Upper lobe of right lung (tissue), 1 donor: ENCODE measurements at places on chromosomes 4 and X.

GRCh38 chr4:88771883-88772450, 74.3 kb upstream of the NAP1L5 start:
- DNase-seq = no peak

GRCh38 chrX:83022020-83022419, 486.1 kb upstream of the POU3F4 start:
- no peak for DNase-seq

DNA sequence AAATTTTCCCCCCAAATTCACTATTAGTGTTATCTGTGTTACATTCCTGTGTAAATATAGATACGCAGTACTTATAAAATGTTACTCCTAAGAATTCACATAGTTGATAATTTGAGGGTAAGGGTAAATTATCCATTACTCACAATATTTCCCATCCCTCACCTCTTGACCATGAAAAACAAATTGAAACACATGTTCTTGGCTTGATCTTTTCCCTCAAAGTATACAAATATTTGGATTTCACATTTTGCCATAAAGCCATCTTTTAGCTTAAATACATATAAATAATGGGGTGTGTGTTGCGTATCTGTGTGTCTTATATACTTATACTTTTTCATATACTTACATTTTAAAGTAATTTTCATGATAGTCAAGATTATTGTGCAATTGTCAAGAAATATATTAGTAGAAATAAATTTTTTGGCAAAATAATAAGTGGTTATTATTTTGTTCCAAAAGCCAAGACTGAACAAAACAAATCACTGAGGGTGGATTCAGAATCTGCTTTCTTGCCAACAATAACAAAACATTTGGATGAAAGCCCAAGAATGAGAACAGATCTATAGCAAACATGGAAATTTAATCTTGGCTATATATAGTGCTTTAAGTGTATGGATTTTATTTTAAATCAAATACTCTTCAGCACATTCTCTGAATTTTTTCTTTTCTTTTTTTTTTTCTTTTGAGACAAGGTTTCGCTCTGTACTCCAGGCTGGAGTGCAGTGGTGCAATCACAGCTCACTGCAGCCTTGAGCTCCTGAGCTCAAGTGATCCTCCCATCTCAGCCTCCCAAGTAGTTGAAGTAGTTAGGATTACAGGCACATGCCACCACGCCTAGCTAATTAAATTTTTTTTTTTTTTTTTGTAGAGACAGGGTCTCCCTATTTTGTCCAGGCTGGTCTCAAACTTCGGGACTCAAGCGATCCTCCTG, 48.5 kb upstream of the PRSS48 start:
- DNase-seq = no peak

DNA sequence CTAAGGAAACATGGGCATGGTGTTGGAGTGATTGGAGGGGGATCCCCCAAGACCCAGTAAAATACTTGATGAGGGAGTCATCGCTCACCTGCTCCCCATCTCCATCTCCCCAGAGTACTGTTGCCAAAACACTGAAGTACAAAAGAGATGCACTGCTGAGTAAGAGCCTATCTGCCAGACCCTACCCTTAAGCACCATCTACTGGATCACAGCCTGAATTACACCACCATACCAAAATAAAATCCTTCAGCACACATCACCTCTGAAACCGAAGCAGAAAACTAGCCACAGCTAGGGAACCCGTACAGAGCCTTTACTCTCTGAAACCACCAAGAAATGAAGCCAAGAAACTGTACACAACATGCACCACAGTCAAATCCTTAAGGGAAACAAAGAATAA, 466.3 kb upstream of the ACTRT1 start:
- DNase-seq = no peak

DNA sequence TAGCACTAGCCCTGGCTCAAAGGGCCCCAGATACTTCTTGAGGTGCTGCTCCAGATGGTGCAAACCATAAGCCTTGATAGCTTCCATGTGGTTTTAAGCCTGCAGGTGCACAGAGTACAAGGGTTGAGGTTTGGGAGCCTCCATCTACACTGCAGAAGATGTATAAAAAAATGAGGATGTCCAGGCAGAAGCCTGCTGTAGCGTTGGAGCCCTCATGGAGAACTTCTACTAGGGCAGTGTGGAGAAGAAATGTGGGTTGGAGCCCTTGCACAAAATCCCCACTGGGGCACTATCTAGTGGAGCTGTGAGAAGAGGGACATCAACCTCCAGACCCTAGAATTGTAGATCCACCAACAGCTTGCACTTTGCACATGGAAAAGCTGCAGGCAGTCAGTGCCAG, 231.9 kb downstream of the CHIC2 start:
- DNase-seq = no peak

DNA sequence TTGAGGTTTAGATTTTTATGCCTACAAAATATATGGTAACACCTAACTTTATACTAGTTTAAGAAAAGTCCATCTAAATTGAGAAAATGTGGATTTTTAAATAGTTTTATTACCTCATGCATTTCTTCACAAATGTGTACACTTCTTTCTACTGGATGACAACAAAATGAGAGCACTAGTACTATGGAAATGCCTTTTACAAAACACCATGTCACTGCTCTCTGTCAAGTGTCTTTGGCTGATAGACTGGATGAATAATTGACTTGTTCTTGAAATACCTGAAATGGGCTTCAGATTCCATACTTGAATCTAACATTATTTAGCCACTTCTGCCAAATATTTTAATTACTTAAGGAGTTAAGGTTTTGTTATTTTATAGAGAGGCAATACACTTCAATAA, 49.5 kb downstream of the AMELX start:
- DNase-seq = no peak

DNA sequence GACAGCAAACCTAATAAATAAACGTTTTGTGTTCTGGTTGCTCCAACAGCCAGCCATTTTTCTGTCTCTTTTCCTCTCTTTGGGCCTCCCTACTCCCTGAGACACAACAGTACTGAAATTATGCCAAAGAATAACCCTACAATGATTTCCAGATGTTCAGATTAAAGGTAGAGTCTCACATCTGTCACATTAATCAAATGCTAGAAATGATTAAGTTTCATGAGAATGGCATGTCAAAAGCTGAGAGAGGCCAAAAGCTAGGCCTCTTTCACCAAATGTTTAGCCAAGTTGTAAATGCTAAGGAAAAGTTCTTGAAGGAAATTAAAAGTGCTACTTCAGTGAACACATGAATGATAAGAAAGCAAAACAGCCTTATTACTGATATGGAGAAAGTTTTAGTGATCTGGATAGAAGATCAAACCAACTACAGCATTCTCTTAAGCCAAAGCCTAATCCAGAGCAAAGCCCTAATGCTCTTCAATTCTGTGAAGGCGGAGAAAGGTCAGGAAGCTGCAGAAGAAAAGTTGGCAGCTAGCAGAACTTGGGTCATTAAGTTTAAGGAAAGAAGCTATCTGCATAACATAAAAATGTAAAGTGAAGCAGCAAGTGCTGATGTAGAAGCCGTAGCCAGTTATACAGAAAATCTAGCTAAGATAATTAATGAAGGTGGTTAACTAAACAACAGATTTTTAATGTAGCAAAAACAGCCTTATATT, 182.1 kb upstream of the NUDT6 start:
- DNase-seq = no peak

DNA sequence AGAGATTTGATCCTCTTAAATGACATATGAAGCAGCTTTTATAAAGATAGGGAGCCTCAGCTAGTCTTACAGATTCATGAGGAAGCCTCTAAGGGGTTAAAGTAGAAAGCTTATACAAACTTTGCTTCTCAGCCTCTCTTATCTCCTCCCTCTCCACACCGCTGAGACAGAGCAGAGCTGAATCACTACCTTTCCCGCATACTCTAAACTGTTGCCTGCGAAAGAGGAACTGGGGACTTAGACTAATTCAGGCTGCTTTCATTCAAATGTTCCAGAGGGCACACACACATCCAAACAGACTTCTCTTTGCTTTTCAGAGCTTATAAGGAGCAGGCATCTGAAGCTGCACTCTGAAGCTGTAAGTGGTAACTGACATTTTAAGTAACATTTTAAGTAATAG, at the start of gene SERTM2:
Gene SERTM2 (plus strand): TSS at position 169 of the 400 bp plus-strand sequence. CDS start 7,213 bp downstream, outside the sequence.
- DNase-seq = no peak

DNA sequence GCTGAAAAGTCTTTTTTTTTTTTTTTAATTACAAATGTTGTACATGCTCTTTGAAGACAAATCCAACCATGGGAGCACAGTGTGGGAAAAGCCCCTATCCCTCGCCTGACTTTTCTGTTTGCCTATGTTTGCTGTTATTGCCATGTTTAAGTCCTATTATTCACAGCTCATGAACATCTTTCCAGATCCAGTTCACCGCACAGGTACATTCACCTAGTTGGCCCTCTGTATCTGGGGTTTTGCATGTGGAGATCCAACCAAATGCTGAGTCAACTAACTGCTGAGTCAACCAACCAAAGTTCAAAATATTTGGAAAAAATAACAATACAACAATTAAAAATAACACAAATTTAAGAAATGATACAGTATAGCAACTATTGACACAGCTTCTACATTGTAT, 100.1 kb upstream of the CLNK start:
- DNase-seq = no peak

DNA sequence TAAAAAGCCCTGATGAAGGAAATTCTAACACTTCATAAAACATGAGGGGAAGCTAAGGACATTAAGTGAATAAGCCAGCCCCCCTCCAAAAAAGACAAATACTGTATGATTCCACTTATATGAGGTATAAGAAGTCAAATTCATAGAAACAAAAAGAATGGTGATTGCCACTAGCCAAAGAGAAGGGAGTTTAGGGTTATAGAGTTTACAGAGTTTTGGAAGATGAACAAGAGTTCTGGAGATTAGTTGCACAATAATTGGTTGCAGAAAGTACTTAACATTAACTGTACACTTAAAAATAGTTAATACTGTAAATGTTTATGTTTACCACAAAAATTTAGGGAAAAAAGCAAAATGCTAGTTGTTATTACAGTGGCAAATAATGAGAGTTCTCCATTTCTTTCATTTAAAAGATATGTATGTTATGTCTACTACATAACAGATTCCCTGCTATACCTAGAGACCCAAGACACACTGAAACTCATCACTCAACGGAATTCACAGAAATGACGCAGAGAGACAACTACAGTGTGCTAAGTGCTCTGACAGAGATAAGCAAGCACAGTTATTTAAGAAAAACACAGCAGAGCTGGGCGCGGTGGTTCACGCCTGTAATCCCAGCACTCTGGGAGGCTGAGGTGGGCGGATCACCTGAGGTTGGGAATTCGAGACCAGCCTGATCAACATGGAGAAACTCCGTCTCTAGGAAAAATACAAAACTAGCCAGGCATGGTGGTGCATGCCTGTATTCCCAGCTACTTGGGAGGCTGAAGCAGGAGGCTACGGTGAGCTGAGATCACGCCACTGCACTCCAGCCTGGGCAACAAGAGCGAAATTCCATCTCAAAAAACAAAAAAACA, 37.2 kb downstream of the EIF4E start:
- DNase-seq = no peak

GRCh38 chr4:153927451-153927850, 138.6 kb upstream of the SFRP2 start:
- DNase-seq = no peak

DNA sequence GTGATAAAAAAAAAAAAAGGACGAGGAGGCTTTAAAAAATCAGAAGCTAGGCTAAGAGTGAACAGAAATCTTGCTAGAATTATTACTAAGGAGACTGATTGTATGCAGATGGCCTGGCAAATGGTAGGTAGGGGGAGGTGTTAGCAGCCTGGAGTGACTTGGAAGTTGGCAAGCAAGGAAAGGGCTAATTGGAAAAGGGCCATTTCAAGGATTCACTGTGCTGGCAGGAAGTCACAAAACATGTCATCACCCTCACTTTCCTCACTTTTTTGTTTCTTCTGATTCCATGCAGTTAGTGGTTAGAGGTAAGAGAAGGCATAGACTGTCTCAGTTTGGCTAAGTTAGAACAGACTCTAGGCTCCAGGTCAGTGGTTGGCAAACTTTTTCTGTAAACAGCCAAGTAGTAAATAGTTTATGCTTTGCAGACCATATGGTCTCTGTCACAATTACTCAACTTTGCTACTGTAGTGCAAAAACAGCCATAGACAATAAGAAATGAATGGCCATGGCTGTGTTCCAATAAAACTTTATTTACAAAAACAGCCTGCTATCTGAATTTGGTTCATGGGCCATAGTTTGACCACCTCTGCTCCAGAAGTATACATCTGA, 646.5 kb upstream of the ACTRT1 start:
- no peak for DNase-seq

GRCh38 chrX:148995661-148996060, 495.2 kb downstream of the AFF2 start:
- DNase-seq = no peak

DNA sequence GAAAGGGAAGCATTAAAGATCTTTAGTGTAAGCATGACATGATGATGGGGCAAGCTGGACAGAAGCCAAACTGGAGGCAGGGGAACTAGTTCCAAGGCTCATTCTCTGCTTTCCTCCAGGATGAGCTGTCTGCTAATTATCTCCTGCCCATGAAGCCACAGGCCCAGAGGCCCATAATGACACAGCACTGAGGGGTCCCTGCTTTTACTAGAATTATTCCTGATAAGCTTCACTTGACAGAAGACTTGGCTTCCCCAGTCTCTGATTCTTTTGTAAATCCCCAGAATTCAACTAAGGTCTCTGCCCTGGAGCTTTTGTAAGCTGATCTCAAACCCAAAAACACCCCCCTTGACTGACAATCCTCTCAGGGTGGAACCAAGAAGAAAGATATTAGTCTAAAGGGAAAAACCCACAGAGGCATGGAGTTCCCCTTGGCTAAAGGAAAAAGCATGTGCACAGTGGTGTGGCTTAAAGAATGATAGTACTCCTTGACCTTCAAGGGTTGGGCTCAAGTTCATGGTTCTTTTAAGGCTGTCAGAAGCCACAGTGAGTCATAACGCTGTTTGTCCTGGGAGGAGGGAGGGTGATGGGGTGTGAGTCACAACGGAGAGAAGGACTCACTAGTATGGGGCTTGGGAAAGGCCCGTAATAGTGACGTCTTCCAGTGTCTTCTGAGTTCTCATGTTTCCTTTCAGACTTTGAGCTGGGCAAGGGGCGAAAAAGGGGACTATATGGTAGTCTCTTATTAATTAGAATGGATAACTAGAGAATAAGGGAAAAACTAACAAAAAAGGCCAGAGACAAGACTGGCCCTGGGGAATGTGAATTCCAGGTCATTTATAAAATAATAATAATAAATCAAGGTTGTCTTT, 146.0 kb upstream of the CPEB2 start:
- no peak for DNase-seq

DNA sequence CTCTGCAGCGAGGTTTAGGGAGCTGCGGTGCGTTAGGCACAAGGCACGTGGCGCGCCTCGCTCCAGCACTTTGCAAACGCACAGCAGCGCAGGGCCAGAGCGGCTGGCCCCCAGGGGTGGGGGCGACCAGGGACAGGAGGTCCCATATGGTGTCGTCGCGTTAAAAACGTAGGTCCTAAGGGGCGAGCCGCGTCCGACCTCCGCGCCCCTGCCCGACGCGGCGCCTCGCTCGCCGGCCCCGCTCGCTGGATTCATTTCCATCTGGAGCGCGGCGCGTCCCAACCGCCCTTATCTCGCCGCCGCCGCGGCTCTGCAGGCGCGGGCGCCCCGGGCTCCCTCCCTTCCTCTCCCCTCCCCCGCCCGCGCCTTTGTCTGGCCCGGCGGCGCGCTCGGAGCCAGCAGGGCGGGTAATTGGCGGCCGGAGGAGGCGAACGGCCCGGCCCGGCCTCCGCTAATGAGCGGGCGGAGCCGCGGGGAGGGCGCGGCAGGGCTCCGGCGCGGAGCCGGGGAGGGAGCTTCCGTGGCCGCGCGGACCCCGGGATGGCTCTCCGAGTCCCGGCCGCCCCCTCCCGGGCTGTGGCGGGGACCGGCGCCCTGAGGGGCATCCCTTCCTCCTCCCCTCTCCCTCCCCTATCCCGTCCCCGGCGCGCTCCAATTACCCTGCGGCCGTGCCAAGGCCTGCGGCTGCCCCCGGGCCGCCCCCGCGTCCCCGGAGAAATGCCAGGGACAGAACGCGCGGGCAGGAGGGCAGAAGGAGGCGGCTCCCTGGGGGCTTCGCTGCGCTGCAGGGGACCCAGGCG, 409.0 kb downstream of the BCOR start:
- DNase-seq = peak; percentile 81
